Motor neuron (in vitro differentiated cells): ENCODE measurements at places on chromosomes 1 and 21.

GRCh38 chr1:66267201-66267940 is 266.6 kb upstream of the SGIP1 start:
- ATAC-seq, result no peak

DNA sequence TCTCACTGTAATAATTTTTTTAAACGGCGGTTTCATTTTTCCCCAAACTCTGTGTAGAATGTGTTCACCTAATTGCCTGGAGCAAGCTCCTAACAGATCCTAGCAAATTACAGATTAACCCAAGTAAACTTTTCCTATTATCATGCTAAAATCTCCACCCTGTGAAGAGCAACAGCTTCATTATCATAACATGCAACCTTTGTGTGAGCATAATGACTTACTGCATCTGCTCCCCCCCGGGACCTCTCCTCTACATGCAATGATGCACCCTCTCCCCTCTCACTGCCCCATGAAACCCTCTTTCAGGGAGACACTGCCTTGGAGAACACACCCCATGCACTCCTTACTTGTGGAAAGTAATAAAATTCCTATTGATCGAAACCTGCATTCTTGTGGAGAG is 717.0 kb upstream of the TMPRSS15 start:
- no peak for ATAC-seq

DNA sequence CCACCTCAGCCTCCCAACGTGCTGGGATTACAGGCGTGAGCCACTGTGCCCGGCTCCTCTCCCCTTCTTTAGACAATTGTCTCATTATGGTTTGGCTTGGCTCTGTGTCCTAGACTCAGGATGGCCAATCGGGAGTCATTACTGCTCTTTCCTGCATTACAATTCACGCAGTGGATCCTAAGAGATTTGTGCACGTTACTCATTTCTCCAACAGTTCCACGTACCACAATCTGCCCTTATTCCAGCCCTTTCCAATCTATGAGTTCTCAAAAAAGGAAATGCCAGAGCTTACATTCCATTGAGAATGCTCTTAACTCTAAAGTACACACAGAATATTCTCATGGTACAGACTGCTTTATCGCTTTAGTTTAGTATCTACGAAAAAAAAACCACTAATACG is 357.0 kb downstream of the GPATCH2 start:
- ATAC-seq, result no peak

GRCh38 chr1:32920833-32921232 is 19.6 kb upstream of the TMEM54 start:
- ATAC-seq, result no peak

DNA sequence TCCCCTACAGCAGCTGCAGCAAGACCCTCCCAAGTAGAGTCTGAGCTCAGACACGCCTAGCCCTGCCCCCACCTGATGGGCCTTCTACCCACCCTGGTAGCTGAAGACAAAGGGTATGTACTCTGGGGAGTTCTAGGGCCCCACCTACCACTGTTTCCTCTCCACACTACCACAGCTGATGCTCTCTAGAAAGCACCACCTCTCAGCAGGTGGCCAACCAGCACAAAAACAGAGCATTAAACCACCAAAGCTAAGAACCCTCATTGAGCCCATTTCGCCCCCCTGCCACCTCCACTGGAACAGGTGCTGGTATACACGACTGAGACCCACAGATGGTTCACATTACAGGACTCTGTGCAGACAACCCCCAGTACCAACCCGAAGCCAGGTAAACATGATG is 258.9 kb downstream of the SETD4 start:
- ATAC-seq, result no peak

DNA sequence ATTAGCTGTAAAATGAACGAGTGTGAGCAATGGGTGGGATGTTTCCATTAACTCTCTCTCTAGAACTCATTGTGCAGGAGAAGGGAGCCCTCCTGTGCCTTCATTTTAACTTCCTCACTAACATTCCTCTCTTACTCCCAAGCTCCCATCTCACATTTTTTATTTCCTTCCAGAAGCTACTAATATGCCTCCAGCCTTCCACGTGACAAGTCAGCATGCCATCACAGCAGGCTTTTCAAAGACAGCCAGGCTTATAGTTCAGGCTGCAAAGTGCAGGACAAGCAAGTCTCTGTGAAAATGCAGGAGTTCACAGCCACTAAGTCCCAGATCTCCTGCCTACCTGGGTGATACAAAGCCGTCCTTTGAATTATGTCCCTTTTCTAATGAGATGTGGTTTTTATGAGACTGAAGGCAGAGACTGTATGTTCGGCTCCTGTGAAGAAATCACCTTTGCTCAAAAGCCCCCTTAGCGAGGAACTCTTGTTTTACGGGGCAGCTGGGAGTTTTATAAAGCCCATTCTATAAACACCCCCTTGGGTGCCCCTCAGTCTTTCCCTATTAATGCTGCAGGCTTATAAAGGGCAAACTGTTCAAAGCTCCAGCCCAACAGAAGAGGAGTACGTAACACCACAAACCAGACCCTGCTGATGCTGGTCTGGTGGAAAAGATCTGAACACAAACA is 14.8 kb upstream of the ANGPTL7 start:
- ATAC-seq, result no peak
